ENCODE measurements at places on chromosomes 2 and 18. TPM values are rescaled to one million over a fixed set of nuclear protein-coding genes. Genes with fewer than 3 reads are reported as not detected.
A peak's percentile ranks its signal among the peaks of the same experiment; 100 is the strongest.

ITGB6 gene
- 37.4 TPM for polyA plus RNA-seq

GRCh38 chr18:27558388-27559155, 373.5 kb upstream of the CHST9 start:
- DNase-seq: no peak
- H3K4me1 ChIP-seq: no peaks in the 10 kb centered on the region
- H3K36me3 ChIP-seq: no peaks in the 10 kb centered on the region
- no peaks in the 10 kb centered on the region for H3K27me3 ChIP-seq

- no peaks in the 10 kb centered on the region for H3K27me3 ChIP-seq
- no peaks in the 10 kb centered on the region for H3K4me1 ChIP-seq
- no peak for DNase-seq
- peaks cover 3% of the 10 kb centered on the region for H3K36me3 ChIP-seq
These were observed 56.3 kb downstream of the SRBD1 start for GRCh38 chr2:45554742-45555140.

DNA sequence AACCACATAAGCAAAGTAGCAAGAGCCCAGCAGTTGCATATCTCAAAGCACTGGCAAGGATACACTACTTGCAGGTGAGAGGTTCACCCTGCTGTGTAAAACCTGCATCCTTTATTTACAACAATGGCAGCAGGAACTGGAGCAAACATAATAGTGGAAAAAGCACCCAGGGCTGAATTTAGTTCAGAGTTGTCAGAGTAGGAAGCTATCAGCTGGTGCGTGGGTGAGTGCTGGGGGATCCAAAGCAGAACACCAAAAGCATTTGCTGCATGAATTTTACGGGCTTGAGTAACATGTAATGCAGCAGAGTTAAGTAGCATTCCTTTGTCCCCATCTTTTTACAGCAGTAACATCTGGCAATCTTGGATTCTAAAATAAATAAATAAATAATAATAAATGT, 73.5 kb upstream of the SRD5A2 start:
- no peaks in the 10 kb centered on the region for H3K4me1 ChIP-seq
- H3K27me3 ChIP-seq: no peaks in the 10 kb centered on the region
- no peak overlapping the region for H3K27ac ChIP-seq

DNA sequence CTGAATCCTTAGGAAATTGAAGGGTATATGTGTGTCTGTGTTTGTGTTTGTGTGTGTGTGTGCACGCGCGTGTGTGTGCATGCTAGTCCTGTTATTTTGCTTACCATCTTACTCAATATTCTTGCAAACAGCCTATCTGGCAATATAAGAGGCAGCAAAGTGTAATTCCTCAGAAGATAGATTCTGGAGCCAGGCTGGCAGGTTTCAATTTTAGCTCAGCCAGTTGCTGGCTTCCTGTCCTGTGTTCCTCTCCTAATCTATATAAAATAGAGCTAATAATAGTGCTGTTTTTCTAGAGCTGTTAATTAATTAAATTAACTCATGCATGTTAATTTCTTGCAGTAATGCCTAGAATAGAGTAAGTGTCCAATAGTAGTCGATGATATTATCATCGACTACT, 256.2 kb downstream of the PIK3C3 start:
- no peaks in the 10 kb centered on the region for H3K36me3 ChIP-seq
- H3K27me3 ChIP-seq: no peaks in the 10 kb centered on the region

DNA sequence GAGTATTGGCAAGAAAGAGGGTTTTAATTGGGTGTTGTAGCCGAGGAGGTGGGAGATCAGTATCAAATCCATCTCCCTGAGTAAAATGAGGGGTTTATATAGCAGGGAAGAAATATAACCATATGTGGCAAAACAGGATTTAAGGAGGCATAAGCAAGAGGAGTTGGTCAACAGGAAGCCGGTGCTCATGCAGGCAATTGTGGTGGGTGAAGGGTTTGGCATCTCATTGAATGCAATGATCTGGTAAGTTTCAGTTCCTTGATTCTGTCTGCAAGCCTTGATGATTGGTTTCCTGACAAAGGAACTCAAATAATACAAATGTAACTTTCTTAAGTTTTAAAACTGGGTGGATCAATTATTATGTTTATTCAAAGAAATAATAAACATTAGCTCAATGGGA, 564.4 kb upstream of the LINC00305 start:
- H3K4me3 ChIP-seq: no peak overlapping the region
- H3K27me3 ChIP-seq: no peaks in the 10 kb centered on the region
- H3K4me1 ChIP-seq: no peaks in the 10 kb centered on the region

GRCh38 chr18:51668607-51669006, 471.1 kb upstream of the MEX3C start:
- H3K4me1 ChIP-seq: no peaks in the 10 kb centered on the region
- H3K36me3 ChIP-seq: no peaks in the 10 kb centered on the region
- no peak overlapping the region for H3K27ac ChIP-seq
- DNase-seq: no peak
- H3K4me3 ChIP-seq: no peak overlapping the region

MDH1B gene
- polyA plus RNA-seq: 3.8 TPM

HRH4 gene
- polyA plus RNA-seq: 0.19 TPM

- H3K4me1 ChIP-seq: peaks cover 38% of the 10 kb centered on the region
- no peak overlapping the region for H3K4me3 ChIP-seq
- no peak overlapping the region for H3K27ac ChIP-seq
- no peak for DNase-seq
- no peaks in the 10 kb centered on the region for H3K27me3 ChIP-seq
These were observed 153.6 kb downstream of the NCKAP5 start for GRCh38 chr2:133414486-133415209.

FMNL2 gene
- polyA plus RNA-seq: 18.8 TPM

GRCh38 chr2:28626891-28627421, 124.7 kb upstream of the PPP1CB start:
- no peak overlapping the region for H3K4me3 ChIP-seq
- DNase-seq: peak; percentile 39
- H3K27ac ChIP-seq: peak overlapping the region; percentile 85
- H3K27me3 ChIP-seq: no peaks in the 10 kb centered on the region
- peaks cover 14% of the 10 kb centered on the region for H3K4me1 ChIP-seq

GRCh38 chr2:150188800-150189199, 298.7 kb downstream of the RND3 start:
- H3K27me3 ChIP-seq: no peaks in the 10 kb centered on the region
- no peaks in the 10 kb centered on the region for H3K36me3 ChIP-seq
- no peak overlapping the region for H3K4me3 ChIP-seq
- no peak overlapping the region for H3K27ac ChIP-seq
- no peak for DNase-seq

GRCh38 chr18:79459946-79460480, 64.3 kb downstream of the NFATC1 start:
- no peaks in the 10 kb centered on the region for H3K4me1 ChIP-seq
- peaks cover 18% of the 10 kb centered on the region for H3K36me3 ChIP-seq
- H3K4me3 ChIP-seq: no peak overlapping the region
- no peak for DNase-seq

GRCh38 chr2:30366199-30366691, 80.8 kb upstream of the LCLAT1 start:
- H3K4me1 ChIP-seq: peaks cover 20% of the 10 kb centered on the region
- no peak for DNase-seq
- H3K27me3 ChIP-seq: no peaks in the 10 kb centered on the region

DNA sequence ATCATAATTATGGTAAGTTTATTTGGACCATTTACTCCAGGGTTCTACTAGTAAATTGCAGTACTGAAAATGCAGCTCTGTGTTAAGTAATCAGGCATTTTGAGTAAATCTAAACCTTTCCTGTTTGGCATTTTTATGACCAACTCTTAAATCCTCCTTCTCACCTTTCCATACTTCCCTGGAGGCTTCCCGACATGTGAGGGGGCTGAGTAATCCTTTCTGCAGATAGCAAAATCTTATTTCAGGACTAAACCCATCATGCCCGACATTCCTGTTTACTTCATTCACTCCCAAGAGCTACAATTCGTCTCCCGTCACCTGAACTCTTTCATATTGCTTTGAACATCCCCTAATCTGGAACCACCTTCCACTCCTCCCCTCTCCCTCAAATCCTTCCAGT, 296.6 kb downstream of the IKZF2 start:
- no peak for DNase-seq
- no peak overlapping the region for H3K27ac ChIP-seq
- no peaks in the 10 kb centered on the region for H3K27me3 ChIP-seq
- no peak overlapping the region for H3K4me3 ChIP-seq
- H3K4me1 ChIP-seq: no peaks in the 10 kb centered on the region
- no peaks in the 10 kb centered on the region for H3K36me3 ChIP-seq

GRCh38 chr2:133371286-133371685, 197.0 kb downstream of the NCKAP5 start:
- H3K4me1 ChIP-seq: no peaks in the 10 kb centered on the region
- DNase-seq: no peak
- H3K4me3 ChIP-seq: no peak overlapping the region
- no peaks in the 10 kb centered on the region for H3K36me3 ChIP-seq
- H3K27ac ChIP-seq: no peak overlapping the region

- DNase-seq: no peak
- H3K36me3 ChIP-seq: peaks cover 2% of the 10 kb centered on the region
- H3K27me3 ChIP-seq: no peaks in the 10 kb centered on the region
- no peak overlapping the region for H3K4me3 ChIP-seq
These were observed 50.5 kb downstream of the MTA3 start for GRCh38 chr2:42618972-42619371.

DSG1 gene
- not detected for polyA plus RNA-seq

HAAO gene
- polyA plus RNA-seq: 3.7 TPM

CDK15 gene
- polyA plus RNA-seq: 0.07 TPM

IL1RL2 gene
- 1.0 TPM for polyA plus RNA-seq

RNF125 gene
- 1.8 TPM for polyA plus RNA-seq

GRCh38 chr2:24317491-24317920, 42.8 kb downstream of the ITSN2 start:
- no peaks in the 10 kb centered on the region for H3K27me3 ChIP-seq
- H3K36me3 ChIP-seq: no peaks in the 10 kb centered on the region
- H3K27ac ChIP-seq: no peak overlapping the region
- peaks cover 11% of the 10 kb centered on the region for H3K4me1 ChIP-seq

GRCh38 chr2:27808418-27808817, 36.9 kb downstream of the MRPL33 start:
- DNase-seq: no peak
- no peaks in the 10 kb centered on the region for H3K36me3 ChIP-seq
- no peak overlapping the region for H3K27ac ChIP-seq

GRCh38 chr2:3311601-3312000, 66.0 kb downstream of the EIPR1 start:
- DNase-seq: no peak
- H3K36me3 ChIP-seq: no peaks in the 10 kb centered on the region

HOXD11 gene
- not detected for polyA plus RNA-seq

GRCh38 chr2:45089554-45090261, 80.5 kb upstream of the SIX2 start:
- no peak for DNase-seq
- H3K27ac ChIP-seq: no peak overlapping the region
- no peaks in the 10 kb centered on the region for H3K27me3 ChIP-seq
- H3K36me3 ChIP-seq: no peaks in the 10 kb centered on the region
- no peaks in the 10 kb centered on the region for H3K4me1 ChIP-seq

- DNase-seq: no peak
- H3K4me1 ChIP-seq: no peaks in the 10 kb centered on the region
- H3K27ac ChIP-seq: no peak overlapping the region
- no peaks in the 10 kb centered on the region for H3K27me3 ChIP-seq
- no peaks in the 10 kb centered on the region for H3K36me3 ChIP-seq
- no peak overlapping the region for H3K4me3 ChIP-seq
These were observed 164.6 kb downstream of the VWC2L start for GRCh38 chr2:214575465-214575864.

ANKAR gene
- polyA plus RNA-seq: 0.95 TPM

DNA sequence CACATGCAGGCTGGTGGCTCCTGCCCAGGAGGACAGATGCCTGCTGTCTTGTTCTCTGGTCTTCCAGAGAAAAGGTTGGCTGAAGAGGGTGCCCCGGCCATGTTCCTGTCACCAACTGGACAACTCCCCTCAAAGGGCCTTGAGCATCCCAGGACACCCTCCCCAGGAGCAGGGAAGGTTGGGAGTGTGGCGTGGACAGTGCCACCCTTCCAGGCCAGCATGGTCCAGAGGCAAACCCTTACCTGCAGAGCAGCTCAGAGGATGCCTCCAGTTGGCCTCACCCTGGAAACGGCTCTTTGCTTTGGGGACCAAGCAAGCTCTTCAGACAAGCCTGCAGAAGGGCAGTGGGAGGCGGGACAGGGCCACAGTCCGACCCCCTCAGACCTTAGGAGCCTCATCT, 4.9 kb upstream of the GPC1 start:
- no peaks in the 10 kb centered on the region for H3K4me1 ChIP-seq
- DNase-seq: no peak
- no peak overlapping the region for H3K4me3 ChIP-seq

GRCh38 chr2:85708641-85709040, 14.5 kb downstream of the GNLY start:
- no peak overlapping the region for H3K27ac ChIP-seq
- peaks cover 44% of the 10 kb centered on the region for H3K4me1 ChIP-seq
- no peak for DNase-seq
- no peak overlapping the region for H3K4me3 ChIP-seq
- H3K36me3 ChIP-seq: no peaks in the 10 kb centered on the region

All from lung (tissue), 17 donors.